Pulmonary artery endothelial cell (primary cell): ENCODE measurements at places on chromosomes 1 and 21. TPM values are rescaled to one million over a fixed set of nuclear protein-coding genes. Genes with fewer than 3 reads are reported as not detected.

Gene CYYR1
- total RNA-seq = 2.4 and 10.4 TPM in 2 replicates

DNA sequence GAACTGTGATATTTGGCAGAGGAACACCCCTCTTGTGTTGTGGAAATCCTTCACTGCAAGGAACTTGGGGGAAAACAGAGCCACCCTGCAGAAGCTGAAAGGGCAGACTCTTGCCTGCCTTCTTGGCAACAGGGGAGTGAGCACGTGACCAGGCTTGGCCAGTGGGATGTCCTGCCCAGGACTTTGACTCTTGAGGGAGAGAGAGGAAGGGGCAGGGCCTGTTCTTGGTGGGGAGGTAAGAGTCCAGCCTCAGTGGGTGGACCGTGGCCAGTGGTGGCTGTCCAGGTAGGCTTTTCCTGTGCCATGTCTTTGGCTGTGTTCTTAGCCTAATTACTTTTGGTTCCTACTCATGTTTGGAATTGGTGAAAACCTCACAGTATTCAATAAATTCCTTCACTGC is 8.6 kb upstream of the AK2 start:
- DNase-seq = no peak

Gene GPR3
- 0.49 and 0.86 TPM in 2 replicates for total RNA-seq

- DNase-seq = no peak
Measured at GRCh38 chr1:90313778-90314177, 318.9 kb downstream of the ZNF326 start.
